Jurkat, Clone E6-1 (cell line): ENCODE measurements at places on chromosomes 5 and 9.

GRCh38 chr9:127492616-127493015 lies 41.3 kb downstream of the LRSAM1 start:
- no peak for DNase-seq

GRCh38 chr5:133467335-133467779 lies 145.0 kb downstream of the FSTL4 start:
- DNase-seq: peak; percentile 86

GRCh38 chr5:177520916-177521513 lies 4.3 kb upstream of the DDX41 start:
- DNase-seq: no peak

DNA sequence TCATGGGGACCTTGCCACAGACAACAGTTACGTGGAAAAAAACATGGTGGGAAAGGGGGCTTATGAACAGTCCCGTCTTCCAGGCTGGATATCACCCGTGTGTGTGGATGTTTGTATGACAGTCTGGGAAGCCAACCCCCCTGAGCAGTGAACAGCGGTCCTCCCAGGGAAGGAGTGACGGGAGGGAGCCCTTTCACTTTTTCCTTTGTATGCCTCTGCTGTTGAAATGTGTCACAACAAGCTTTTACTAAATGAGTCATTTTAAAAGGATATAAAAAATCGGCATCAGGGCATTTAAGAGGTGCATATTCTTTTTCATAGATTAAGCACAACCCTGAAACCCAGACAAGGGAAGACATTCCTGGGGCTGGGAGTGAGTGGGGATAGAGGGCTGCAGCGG lies 5.1 kb downstream of the MYMK start:
- no peak for DNase-seq

GRCh38 chr5:135048286-135048685 lies 14.3 kb upstream of the PITX1 start:
- no peak for DNase-seq

DNA sequence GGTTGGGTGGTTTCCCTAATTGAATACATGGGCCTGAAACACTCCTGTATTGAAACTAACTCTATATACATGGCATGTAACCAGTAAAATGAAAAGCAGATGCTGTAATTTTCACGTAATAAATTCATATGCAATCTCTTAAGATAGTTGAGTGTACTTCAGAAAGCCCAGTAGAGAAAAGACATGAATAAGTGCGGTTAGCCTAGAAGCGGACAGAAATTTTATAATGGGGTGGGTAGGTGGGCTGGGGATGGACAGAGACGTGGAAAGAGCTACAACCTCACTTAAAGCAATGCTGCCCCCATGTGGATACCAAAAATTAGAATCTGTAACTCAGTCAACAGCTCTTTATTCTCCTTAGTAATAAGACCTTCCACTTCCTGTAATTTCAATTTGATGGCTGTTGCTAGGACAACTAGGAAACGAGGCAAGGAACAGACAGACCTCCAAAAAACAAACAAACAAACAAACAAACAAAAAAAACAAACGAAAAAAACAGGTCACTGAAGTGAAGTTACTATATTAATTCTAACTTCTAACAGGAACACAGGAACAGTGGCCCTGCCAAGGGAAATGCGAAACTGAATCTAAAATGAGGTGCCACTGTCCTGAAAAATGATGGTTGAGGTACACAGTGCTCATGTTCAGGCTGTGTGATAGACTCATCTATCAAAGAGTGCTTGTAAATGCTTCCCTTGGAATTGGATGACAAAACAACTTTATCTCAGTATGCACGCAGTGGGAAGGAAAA lies 103.4 kb upstream of the GNA14 start:
- DNase-seq: peak; percentile 55

DNA sequence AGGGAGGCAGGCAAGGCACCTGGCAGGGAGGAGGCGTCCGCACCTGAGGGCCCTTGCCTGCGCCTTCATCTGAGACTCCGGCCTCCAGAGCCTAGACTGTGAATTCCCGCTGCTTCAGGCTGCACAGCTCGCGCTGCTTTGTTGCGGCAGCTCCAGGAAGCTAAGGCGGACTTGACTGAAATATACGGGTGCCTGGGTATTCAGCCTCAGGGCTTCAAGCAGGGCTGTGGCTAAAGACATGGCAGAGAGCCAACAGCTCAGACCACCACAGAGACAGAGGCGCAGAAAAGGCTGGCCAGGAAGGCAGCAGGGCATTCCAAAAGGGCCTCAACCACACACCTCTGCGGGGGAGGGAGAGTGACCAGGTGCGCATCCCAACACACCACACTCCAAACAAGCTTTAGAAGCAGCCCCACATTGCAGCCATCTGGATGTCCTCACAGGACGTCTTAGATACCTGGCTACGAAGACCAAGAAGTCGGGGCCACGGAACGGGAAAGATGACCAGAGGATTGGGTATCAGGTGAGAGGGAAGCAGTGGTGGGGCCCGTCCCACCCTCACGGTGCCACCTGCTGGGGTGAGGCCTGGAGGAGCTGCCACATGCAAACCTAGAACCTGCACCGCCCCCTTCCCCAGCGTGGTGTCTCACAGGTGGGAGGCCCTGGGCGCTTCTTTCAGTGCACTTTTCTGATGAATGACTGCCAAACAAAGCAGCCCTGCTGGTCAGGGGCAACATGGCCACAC lies 1.7 kb upstream of the DPH7 start:
- no peak for DNase-seq

DNA sequence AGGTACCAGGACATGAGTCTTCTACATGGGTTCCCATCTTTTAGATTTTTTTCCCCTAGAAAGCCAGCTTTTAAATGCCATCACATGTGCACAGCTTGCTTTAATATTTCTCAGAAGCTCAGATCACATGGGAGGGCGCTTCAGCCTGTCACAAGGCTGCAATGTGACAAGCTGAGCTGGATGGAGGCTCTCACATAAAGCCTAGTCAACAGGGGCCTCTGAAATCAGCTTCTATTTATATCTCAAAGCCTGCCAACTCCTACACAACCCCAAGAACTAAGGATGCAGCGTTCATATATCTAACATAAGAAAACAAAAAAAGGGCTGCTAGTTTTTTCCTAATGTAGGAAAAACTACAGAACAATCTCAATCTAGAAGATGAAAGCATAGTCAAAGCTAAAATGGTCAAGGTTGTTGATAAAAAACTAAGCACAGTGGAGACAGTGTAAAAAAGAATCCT lies 2.3 kb downstream of the ZFAND5 start:
- DNase-seq: peak; percentile 43

DNA sequence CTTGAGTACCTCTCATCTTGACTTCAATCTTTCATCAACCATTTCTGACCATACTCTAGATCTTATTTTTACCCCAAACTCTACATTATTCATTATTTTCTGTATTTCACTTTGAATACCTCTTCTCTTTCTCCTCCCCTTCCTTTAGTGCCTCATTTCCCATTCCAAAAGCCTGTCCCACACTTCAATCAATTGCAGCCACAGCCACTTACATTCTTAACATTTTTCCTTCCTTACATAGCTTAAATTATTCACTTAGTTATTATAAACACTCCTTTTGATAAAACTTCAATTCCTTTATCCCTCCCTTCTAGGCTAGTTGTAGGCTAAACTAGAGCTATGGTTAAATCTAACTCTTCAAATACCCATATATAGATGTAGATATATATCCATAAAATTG lies 344.0 kb downstream of the PRR16 start:
- no peak for DNase-seq
